ENCODE measurements at places on chromosomes 6 and 20.

- DNase-seq, result no peak
These were observed 37.7 kb upstream of the ASF1A start for GRCh38 chr6:118856301-118856700.

- no peak for DNase-seq
These were observed 428.5 kb downstream of the CD83 start for GRCh38 chr6:14546036-14546435.

DNA sequence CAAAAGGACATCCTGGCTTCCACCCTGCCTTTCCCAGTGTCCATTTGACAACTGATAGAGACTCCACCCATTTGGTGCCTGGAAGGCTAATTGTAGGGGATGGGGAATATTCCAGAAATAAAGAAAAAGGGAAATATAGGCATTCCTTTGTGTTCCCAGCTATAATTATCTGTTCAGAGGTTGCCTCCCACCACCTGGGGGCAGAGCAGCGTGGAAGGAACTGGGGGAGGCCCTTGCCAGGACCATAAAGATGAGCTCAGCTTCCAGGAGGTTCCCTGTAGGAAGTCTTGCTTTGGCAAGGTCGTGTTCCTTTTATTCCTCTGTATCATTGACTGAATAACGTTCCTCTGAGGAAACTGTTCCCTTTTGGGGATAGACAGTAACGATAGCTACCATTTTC, 214.7 kb downstream of the TFAP2C start:
- DNase-seq, result no peak

DNA sequence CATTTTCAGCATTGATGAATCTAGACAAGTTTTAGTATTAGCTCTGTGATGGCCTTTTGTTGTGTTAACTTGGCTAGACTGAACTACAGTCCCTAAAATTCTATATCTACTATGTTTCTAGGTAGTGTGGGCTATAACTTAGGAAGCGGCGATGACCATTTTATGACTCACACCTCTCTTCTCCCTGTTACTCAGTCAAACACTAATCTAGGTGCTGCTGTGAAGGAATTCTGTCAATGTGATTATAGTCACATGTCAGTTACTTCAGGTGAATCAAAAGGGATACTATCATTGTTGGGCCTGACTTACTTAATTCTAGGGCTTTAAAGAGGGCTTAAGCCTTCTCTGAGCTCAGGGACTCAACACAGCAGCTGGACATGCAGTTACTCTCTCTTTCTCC, 691.5 kb upstream of the MAP3K7 start:
- no peak for DNase-seq

- DNase-seq, result no peak
These were observed 22.8 kb downstream of the ECT2L start for GRCh38 chr6:138818496-138819194.

Data from anterior cingulate cortex (tissue), 58 donors.